ENCODE measurements at places on chromosomes 6 and 20.

GRCh38 chr6:57267586-57268293, 45.6 kb upstream of the RAB23 start:
- DNase-seq, result peak; percentile 46

DNA sequence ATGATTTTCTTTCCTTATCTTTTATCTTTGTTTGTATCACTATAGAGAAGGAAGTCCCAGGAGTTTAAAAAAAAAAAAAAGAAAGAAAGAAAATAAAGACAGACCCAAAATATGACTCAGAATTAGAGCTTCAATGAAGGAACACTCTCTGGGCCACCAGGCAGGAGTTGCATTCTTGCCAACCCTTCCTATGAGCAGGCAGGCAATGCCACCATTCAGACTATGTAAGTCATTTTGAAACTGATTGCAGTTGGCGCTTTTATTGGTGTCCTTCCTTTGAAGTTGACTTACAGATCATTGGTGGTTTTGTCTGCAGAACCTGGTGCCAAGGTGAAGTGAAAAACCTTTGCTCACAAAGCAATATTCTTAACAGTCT, 50.3 kb downstream of the MYB start:
- DNase-seq, result peak; percentile 17

GRCh38 chr6:85465762-85466161, 15.9 kb downstream of the NT5E start:
- no peak for DNase-seq

DNA sequence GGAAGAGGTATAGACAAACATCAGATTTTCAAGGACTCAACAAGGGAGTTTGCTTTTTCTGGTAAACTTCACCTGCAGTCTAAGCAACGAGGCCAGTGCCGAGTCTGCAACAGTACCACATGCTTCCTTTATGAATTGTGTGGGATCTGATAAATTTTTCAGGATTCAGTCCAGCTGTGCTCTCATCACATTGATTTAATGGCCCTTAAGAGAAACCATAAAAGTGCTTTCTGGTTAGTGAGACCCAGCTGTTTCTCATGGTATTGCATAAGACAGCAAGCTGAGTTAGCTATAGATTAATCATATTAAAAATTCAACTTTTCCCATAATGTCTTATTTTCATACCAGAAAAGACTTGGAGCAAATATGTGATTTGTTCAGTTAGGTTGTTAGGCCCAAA, 291.4 kb downstream of the CENPW start:
- DNase-seq, result no peak

DNA sequence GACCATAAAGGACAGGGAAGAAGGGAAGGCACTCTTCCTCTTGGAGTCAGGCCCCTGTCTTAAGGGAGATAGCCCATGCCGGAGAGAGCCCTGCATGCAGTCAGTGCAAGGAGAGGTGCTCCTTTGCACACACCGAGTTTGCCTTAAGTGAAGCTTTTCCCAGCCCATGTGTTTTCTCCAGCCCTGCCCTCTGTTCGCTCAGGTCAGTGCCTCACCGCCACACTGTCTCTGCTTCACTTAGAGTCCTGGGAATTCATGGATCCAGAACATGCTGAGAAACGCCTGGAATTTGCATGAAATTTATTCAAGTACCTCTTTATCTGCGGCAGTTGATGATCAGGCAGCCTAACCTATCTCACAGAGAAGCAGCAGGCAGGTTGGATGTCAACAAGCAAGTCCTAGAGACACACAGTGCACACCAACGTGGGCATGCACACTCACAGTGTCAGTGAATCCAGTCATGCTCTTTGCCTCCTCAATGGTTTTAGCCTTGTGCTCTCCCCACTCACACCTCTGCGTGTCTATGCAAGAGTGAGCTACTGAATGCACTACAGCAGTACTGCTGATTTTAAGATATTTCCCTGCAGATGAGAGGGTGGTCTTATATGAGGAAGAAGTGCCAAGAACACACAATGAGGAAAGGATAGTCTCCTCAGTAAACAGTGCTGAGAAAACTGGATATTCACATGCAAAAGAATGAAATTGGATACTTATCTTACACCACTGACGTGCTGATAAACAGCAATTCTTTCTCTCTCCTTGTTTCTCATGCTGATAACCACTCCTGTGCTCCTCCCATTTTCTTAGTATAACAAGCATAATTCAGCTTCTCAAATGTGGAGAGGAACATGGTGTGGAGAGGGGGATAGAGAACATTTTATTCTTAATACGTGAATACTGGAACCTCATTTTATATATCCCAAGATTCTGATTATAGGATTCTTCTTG, 295.1 kb upstream of the CDYL start:
- DNase-seq, result no peak

DNA sequence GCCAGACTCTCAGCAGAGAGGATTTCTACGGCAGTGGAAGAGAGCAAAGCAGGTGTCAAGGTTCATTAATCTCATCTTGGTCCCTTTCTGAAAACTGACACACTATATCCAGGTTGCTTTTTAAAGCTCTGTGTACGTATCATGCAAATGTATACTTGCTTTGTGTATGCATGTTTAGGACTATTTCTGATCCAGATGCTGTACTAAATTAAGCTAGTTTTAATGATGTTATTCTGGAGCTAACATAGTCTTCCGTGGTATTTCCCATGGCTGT, 59.2 kb upstream of the SNX9 start:
- no peak for DNase-seq

DNA sequence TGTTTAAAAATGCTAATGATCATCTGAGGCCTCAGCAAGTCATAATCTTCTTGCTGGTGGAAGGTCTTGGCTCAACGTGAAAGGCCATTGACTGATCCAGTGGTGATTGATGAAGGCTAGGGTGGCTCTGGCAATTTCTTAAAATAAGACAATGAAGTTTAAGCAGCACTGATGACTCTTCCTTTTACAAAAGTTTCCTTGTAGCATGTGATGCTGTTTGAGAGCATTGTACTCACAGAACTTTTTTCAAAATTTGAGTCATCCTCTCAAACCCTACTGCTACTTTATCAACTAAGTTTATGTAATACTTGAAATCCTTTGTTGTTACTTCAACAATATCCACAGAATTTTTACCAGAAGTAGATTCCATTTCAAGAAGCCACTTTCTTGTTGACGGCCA, 382.3 kb downstream of the ESR1 start:
- no peak for DNase-seq

DNA sequence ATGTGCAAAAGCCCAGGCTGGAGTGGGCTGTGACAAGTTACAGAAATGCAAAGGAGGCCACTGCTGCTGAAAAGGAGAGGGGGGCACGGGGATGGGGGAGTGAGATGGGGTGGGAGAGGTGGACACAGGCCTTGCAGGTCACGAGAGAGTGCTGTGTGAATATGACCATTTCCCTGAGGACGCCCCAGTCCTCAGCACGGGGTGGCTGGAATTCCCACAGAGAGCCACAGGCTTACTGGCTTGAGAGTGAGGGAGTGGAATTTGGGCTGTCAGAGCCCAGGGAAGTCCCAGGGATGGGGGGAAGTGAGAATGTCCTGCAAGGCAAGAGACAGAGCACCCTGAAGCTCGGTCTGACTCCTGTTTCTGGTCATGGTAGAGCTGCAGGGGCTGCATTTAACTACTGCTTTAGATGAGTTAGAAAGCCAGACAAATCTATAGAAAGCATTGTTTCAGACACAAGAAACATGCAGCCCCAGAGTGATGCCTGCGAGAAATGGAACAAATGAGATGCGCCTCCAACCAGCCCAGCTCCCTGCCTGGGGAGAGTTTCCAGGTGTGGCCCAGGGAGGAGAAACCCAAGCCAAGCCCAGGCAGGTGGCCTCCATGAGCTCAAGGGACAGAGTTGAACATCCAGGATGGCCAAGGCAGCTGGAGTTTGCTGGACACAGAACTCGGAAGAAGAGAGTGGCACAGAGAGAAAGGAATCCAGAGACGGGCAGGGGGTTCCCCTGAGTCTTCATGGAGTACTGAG, 30.5 kb downstream of the NPEPL1 start:
- DNase-seq, result no peak

GRCh38 chr6:46113370-46113769, 16.4 kb upstream of the ENPP4 start:
- DNase-seq, result no peak

- no peak for DNase-seq
These were observed 463.0 kb downstream of the CDKAL1 start for GRCh38 chr6:20997143-20997769.

GRCh38 chr6:139204978-139205377, 70.1 kb downstream of the HECA start:
- DNase-seq, result no peak

DNA sequence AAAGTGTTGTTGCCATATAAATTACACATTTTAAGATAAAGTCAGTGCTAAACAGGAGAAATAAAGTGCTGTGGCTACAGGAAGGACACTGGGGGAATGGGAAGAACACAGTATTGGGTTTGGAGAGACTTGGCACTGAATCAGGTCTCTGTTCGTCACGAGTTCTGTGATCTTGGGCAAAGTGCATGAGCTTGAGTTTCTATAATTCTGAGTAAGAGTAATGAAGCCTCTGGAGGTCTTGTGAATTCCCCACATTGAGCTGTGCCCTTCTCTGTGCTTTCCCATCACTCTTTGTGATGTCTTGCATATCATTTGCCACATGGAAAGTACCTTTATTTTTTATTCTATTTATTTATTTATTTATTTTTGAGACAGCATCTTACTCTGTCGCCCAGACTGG, 16.8 kb upstream of the EEF1A1 start:
- no peak for DNase-seq

DNA sequence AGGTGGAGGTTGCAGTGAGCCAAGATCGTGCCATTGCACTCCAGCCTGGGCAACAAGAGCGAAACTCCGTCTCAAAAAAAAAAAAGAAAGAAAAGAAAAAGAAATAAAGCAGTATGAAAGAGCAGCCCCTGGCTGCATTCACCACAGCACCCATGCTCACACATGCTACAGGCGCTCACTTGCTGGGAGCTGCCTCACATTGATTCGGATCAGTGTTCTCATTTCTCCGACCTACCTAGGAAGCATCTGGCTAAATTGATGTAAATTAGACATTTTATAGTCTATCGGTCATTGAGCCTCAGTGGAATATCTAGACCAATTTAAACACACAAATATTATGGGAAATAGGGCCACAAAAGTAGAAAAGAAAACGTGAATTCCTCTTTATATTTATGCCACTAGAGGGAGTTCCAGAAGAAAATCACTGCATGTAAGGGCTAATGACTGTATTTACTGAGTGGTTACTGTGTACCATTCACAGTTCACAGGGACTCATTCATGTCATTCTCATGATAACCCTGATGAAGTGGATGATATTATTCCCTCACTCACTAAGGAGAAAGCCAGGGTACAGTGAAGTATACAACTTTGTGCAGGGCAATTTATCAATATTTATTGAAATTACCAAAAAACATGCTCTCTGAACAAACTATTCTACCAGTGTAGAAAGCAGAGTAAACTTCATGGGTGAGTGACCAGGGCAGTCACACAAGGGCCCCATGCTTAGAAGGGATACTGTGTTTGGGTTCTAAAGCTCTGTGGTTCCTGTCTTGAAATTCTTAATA, 5.3 kb upstream of the MOG start:
- DNase-seq, result no peak

GRCh38 chr20:3687655-3688054, 5.8 kb upstream of the ADAM33 start:
- DNase-seq, result no peak

- DNase-seq, result no peak
These were observed 166.9 kb upstream of the MCHR2 start for GRCh38 chr6:100160930-100161329.

DNA sequence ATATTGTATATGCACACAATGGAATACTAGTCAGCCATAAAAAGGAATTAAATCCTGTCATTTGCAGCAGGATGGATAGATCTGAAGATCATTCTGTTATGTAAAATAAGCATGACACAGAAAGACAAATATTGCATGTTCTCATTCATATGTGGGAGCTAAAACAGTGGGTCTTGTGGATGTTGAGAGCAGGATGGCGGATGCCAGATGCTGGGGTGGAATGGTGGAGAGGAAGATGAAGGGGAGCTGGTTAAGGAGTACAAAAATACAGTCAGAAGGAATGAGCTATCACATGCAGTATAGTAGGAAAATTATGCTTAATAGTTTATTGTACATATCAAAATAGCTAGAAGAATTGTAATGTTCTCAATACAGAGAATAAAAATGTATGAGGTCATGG, 41.8 kb downstream of the THBS2 start:
- DNase-seq, result no peak

GRCh38 chr6:148247386-148248063, 95.1 kb upstream of the SASH1 start:
- DNase-seq, result no peak

GRCh38 chr6:163577404-163577803, 162.9 kb downstream of the QKI start:
- no peak for DNase-seq

DNA sequence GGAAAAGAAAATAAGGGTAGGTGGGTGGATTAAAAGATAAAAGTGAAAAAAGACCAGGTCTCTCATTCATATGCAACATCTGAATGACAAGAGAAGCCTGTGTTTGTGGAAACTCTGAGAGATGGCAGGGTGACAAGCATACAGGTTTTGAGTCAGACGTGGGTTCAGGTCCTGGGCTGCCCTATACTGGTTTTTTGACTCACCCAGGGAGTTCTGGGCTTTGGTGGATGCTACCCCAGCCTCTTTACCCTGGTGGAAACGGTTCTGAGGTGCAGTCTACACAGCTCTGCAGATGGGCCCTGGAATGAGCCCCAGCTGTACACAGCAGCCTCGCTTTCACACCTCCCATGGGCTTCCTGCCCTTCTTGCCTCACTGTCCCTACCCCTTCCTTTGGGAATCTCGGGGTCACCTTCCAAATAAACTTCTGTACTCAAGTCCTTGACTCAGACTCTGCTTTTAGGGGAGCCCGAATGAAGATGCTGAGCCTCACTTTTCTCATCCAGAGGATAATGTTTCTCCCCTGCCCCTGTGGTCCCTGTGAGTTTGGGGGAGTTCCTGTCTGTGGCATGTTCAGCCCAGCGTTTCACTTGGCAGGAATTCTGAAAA, 77.7 kb upstream of the CLDN20 start:
- DNase-seq, result peak; percentile 64

- no peak for DNase-seq
These were observed 152.3 kb downstream of the ALDH8A1 start for GRCh38 chr6:134797400-134798113.

DNA sequence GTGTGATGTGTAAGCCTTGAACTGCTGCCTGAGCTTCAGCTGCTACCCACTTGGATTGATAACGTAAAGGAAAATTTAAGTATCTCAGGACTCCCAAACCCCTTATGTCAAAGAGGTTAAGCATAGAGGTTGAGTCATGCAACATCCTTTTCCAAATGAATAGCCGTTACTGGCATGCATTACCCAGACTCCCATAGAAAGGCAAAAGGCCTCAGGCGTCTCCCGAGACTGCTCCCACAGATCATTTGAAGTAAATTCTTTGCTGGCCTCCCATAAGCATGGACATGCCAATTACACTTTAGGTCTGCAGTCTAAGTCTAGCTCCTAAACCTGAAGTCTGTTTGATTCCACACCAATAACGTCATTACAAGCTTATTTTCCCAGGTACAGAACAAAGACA, 14.7 kb downstream of the IPCEF1 start:
- DNase-seq, result no peak

DNA sequence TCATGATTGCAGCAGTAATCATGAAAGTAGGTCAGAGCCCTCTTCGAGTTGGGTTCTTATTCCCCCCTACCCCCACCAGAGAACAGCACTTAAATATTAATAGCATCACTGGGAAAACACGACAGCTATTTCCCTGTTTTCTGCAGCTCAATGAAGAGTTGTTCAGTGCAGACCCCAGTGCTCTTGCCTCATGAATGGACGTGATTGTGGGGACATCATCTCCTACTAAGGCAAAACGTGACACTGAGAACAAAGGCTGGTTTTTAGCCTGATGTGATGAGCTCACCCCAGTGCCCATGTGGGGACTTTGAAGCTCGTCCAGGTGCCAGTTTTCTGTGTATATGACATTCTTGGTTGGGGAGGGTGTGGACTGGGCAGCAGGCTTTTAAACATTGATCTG, 105.9 kb downstream of the SLC35F1 start:
- no peak for DNase-seq

All from stimulated activated CD4-positive, alpha-beta T cell treated with anti-CD3 and anti-CD28 coated beads, Interleukin-2, amount 100 ng/mL, for 24 hours (primary cell).